ENCODE measurements at places on chromosomes 7 and 10.

DNA sequence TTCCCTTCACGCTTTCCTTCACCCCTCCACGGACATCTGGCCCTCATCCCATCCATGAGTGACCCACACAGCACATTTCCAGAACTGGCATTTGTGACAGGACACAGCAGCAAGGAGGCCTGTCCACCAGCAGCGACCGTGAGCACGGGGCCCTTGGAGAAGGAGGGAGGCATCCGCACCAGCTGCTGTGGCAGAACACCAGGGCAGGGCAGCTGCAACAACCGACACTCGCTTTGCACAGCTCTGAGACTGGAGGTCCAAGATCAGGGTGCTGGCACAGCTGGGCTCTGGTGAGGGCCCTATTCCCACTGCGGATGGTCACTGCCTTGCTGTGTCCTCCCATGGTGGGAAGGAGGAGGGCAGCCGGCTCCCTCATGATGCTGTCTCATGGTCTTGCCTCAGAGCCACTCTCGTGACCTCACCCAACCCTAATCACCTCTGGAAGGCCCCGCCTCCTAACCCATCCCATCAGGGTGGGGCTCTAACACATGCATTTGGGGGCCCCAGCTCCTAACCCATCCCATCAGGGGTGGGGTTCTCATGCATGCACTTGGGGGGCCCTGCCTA is 36.7 kb downstream of the PTPRN2 start:
- DNase-seq: no peak

DNA sequence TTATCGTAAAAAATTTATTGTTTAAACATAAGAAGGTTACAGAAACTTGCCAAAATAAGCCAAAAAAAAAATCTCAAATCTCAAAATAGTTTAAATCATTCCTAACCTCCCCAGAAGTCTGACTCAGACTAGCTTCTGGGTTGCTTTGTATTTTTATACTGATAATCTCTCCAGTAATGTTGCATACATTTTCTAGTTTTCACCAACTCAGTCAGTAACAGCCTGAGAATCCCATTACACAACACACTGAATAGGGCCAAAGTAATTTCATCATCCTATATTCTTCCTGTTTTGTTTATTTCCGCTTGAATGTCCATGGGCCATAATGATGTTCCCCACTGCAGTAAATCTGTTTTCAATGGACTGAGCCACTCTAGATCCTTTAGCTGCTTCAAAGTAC is 478.5 kb downstream of the GPAM start:
- no peak for DNase-seq

GRCh38 chr7:114459574-114459973 is 45.0 kb downstream of the FOXP2 start:
- no peak for DNase-seq

GRCh38 chr10:82742478-82742877 is 867.5 kb downstream of the NRG3 start:
- no peak for DNase-seq

DNA sequence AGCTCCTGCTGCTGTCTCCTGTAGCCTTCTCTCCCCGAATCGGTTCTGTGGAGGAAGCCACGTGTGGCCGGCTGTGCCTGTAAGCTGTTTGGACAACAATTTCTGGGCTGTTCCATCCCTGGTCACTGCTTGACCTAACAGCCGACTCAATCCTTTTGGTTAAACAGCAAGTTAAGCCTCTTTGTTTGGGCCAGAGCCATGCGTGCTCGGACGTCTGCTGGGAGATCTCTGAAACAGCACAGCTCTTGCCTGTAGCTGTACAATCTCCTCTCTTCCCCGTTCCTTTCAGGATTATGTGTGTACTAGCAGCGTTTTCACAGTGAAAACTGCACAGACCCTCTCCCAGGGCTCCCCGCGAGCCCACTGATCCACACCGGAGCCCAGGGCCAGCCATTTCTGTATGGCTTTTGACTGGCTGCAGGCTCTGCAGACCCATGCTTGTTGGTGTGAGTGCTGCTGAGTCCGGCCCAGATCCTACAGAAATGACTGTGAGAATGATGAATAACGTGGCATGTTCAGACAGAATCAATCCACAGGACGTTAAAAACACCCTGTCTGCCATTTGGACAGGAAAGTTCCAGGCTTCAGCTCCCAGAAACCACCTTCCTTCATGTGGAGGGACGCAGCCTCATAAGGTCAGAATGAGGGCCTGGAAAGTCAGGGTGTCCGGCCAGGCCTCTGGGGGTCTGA is 428.6 kb upstream of the ADARB2 start:
- DNase-seq: no peak

DNA sequence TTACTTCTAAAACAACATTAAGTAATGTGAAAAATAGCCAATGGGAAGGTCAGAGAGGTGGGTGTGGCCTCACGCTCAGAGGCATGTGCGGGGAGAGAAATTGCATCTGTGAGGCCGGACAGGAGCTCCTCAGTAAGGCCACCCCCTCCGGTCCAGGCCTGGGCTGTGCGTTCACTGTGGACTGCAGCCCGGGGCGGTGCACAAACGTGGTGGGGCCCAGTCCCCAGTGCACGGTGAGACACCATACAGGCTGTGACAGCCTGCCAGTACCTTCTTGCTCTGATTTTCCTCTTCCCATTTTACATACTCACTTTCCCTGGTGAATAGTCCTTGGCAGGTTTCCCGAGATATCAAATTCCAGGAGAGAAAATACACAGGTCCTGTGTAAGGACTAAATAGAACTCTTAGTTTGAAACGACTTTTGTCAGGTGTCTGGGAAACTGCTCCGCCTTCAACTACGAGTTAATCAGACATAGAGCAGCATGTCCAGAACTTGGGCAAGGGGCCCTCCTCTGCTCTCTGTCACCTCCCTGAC is 174.1 kb upstream of the MKI67 start:
- DNase-seq: no peak

GRCh38 chr7:44222074-44222473 is 21.3 kb downstream of the YKT6 start:
- DNase-seq: no peak

GRCh38 chr7:120716307-120716706 is 141.6 kb downstream of the TSPAN12 start:
- no peak for DNase-seq

- DNase-seq: no peak
These were observed 8.6 kb downstream of the CPA5 start for GRCh38 chr7:130353196-130353595.

- DNase-seq: no peak
These were observed 895 bp downstream of the VSTM2A start for GRCh38 chr7:54543051-54543488.

DNA sequence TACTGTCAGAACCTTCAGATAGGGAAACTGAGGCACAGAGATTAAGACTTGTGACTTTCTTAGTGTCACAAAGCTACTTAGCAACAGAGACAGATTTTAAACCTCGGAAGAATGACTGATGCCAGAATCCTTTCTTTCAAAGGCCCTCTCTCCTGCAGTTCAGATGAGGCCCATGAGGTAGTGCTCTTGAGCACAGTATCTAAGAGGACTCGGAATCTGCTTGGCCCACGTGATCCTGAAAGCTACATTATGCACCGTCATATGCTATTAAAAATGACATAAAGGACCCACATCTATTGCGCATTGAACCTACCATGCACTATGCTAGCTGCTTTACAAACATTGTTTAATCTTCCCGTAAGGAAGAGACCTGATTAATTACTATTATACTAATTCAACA is 355.9 kb downstream of the SFMBT2 start:
- no peak for DNase-seq

GRCh38 chr10:110208614-110209453 is 1.4 kb downstream of the MXI1 start:
- DNase-seq: peak; percentile 17

DNA sequence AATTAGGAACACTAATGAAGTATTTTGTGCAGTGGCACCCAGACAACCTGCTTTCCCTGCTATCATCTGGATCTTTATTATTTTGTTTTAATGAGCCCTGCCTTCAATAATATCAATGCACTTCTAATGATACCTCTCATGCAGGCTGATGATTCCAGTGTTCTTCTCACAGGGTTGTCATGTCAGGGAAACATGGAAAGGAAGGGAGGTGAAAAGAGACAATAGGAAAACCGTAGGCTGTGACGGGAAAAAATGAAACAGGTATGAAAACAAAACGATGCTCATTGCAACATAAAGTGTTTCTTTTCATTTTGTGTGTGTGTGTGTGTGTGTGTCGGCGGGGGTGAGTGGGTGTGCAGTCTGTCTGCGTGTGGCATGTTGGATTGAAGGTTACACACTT is 102.6 kb upstream of the CTBP2 start:
- no peak for DNase-seq

DNA sequence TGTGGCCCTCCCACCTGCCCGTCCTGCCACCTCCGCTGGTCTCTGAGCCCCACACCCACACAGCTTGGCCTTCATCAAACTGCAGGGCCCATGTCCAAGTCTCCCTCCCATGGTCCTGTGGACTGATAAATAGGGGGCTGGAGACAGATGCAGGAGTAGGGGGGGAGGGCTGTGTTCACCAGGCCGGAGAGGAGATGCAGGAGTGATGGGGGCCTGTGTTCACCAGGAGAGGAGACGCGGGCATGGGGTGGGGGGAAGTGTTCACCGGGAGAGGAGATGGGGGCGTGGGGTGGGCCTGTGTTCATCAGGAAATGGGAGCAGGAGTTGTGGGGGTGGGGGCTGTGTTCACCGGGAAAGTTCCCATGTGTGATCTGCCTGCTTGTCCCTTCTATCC is 37.0 kb downstream of the JAKMIP3 start:
- DNase-seq: no peak

DNA sequence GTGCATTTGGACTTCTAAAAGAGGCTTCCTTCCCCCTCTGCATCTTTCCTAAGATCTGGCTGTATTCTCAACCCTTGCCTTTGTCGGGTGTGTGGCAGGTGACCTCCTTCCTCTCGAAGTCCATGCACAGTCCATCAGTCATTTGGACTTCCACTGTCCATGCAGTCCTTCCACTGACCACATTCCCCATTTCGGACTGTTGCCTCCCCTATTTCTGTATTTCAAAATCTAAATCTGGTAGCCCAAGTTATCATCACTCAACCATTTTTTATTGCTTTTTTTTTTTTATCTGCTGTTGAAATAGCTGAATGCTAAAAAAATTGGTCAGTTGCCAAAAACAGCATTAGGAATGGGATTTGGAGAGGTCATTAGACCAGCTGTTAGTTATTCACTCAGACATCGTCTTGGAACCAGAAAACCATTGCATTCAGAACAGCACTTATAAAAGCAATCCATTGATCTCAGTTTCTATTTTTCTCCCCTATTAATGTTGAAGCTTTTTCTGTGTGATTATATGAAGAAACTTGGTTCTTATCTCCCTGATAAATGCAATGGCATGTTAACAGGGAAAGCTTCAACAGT is 575.6 kb downstream of the KIF20B start:
- no peak for DNase-seq

DNA sequence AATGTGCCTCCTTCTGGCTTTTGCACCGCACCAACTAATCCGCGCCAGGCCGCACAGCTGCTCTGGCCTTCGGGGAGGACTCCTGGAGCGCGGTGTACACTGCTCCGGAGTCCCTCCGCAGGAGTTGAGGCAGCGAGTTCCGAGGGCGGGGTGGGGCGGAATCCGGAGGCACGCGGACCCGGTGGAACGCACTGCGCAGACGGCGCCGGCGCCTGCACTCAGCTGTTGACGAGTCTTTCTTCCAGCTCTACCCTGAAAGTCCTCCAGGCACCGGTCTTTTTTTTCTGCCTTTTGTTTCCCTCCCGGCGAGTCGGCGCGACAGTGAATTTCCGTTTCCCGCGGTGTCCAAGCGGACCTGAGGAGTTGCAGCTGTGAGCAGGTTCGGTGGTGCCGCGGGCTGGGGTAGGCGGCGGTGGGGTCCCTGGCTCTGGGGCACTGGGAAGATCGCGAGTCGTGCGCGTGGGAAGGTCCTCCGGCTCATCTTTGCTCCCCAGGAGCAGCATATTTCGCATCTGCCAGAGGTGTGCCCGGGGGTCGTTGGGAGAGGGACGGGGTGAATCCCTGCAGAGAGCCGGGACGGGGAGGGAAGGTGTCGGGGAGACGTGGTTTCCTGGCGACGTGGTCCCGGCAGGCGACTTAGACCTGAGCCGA is 44.1 kb downstream of the SFTPD start:
- DNase-seq: peak; percentile 8

DNA sequence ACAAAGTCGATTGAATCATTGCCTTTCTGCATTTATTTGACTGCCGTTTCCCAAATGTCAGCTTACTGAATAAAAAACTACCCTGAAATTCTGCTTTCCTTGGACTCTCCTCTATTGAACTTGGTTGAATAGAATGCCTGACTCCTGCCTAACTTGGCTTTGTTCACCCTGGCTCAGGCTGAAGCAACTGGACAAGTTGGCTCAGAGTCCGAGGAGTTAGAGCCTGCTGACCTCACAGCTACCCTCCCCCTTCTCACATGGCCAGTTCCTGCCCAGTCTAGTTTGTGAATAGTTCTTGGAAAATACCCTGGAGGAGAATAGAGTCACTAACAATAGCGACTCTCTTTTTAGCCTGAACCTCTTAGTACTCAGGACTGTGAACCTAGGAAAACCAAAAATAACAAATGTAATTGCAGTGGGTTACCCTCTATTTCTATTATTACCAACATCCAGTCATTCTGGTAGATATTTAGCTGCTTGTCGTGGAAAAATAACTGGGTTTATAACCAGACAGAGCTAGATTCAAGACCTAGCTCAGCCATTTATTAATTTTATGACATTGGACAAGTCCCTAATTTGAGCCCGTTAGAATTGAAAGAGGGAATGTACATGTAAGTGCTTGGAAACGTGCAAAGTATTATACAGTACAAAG is 17.3 kb upstream of the NRBF2 start:
- DNase-seq: no peak
